ENCODE measurements at places on chromosomes 13 and 19.

- peak; percentile 58 for DNase-seq
These were observed 6.8 kb upstream of the DGKH start for GRCh38 chr13:42041684-42042035.

- DNase-seq = no peak
These were observed 41.4 kb downstream of the CERS4 start for GRCh38 chr19:8250596-8250995.

DNA sequence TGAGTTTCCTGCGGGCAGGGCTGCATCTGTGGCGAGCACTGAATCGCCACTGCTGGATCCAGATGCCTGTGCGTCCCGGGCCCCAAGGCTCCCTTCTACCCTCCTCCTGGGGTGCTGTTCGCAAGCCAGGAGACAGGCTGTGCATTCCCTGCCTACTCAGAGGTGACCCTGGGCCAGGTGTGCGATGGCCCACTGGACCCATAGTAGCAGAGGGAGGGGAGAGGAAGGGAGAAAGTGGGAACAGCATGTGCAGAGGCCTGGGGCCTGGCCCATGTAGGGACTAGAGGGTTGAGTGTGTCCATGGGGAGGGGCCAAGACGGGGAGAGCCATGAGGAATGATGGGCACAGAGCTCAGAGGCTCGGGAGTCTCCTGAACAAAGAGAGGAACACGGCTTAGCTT lies 27.3 kb downstream of the CARM1 start:
- DNase-seq = no peak

GRCh38 chr13:112346173-112346898 lies 29.8 kb upstream of the SPACA7 start:
- DNase-seq = no peak

GRCh38 chr19:58559275-58560006 lies 1.0 kb upstream of the UBE2M start:
- DNase-seq = peak; percentile 94

GRCh38 chr13:59547950-59548349 lies 615.8 kb downstream of the DIAPH3 start:
- DNase-seq = no peak

- DNase-seq = no peak
These were observed 68.0 kb downstream of the KDM4B start for GRCh38 chr19:5036698-5037563.

- no peak for DNase-seq
These were observed 94.1 kb downstream of the PCCA start for GRCh38 chr13:100182900-100183490.

- DNase-seq = no peak
These were observed 76.5 kb downstream of the ZNF726 start for GRCh38 chr19:23991170-23991569.

DNA sequence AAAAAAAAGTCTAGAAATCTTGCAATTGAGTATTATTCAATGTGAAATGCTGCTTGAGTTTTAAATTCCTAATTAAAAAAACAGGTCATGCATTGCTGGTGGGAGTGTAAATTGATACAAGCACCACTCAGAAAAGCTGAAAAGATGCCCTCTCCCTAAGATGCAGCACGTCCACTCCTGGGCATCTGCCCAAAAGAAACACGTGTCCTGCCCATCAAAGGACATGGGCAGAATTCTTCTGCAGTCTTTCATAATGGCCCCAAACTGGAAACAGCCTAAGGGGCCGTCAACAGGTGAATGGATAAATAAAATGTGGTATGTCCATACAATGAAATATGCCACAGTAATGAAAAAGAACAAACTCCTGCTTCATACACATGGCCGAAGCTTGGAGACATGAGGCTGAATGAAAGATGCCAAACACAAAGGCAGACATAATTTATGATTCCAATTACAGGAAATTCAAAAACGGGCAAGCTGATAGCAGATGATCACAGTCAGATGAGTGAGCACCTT lies 7.8 kb downstream of the POU2F2 start:
- no peak for DNase-seq

GRCh38 chr13:107882708-107883560 lies 332.4 kb downstream of the LIG4 start:
- no peak for DNase-seq

DNA sequence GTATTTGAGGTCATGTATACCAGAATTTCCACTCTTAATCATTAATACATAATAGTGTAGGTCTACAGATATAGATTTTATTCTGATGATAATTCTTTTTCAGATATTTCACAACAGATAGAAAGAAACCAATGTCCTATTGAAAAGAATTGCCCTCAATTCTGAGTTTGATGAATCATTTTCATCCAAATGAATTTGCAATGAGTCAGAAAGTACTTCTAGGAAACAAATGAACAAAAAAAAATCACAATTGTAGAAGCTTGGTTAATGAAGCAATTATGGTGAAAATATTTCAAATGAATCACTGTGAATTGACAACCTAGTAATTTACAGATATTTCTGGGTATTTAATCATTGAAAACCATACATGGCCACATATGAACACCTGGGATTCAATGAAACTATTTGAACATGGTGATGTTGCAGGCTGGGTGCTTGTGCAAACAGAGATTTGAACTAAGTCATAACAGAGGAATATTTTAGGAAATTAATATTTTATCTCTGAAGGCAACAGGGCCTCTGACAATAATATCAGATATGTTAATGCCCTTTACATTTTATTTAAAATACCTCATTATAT lies 360.9 kb downstream of the SLITRK5 start:
- DNase-seq = no peak

GRCh38 chr13:75660694-75661093 lies 24.6 kb downstream of the LMO7 start:
- no peak for DNase-seq

DNA sequence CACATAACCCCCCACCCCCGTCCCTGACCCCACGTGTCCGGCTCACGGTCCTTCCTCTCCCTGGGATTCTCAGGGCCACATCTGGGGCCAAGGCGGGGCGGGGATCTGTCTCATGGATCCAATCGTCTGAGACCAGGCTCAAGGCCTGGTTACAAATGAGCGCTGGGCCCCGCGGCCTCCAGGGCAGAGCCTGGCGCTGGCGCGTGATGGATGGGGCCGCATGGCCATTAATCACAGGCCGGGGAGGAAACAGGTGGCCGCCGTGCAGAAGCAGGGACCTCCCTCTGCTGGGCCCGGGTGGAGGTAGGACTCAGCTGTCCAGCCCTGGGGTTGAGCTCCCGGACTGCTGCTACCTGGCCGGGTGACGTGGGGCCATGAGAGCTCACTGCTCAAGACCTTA lies 5.8 kb upstream of the TLE5 start:
- DNase-seq = peak; percentile 69

DNA sequence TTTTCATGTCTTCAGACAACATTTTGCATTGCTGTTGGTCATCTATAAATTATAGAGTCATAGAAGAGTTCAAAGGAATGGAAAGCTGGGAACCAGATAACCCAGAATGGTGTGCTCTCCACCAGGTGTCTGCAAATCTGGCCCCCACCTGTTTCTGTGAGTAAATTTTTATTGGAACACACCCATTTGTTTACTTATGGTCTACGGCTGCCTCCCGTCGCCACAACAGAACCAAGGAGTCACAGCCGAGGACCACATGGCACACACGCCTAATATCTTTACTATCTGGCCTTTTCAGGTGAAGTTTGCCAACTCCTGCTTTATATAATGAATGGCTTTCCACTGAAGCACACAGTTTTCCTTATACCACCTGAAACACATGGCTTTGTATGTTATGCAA lies 58.2 kb downstream of the EFNB2 start:
- DNase-seq = no peak

GRCh38 chr19:4425537-4425936 lies 23.1 kb downstream of the CHAF1A start:
- no peak for DNase-seq

DNA sequence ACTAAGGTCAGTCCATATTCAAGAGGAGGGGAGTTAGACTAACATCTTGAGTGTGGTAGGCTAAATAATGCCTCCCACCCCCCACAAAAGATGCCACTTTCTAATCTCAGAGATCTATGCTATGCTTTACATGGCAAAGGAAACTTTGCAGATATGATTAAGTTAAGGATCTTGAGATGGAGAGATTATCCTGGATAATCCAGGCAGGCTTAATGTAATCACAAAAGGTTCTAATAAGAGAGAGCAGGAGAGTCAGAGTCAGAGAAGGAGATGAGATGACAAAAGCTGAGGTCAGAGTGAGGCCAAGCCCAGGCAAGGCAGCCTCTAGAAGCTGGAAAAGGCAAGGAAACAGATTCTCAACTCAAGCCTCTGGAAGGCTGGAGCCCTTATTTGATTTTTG lies 1011.6 kb downstream of the PCDH9 start:
- no peak for DNase-seq

DNA sequence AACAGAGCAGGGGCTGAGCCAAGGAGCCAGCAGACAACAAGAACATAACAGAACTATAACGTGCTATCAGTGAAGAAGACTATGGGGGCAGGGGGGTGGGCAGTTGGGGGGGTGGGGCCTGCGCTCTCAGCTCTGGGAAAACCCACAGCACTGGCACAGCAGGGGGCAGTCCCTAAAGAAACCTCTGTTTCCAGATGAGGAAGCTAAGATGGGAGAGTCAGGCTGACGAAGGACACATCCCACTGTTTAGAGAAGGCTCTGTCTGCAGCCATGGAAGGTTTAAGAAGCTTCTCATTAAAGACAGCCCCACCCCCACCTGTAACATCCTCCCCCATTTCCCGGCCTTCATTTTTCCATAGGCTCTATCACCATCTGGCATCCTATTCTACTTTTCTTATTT lies 7.1 kb upstream of the DOCK9 start:
- no peak for DNase-seq

- peak; percentile 68 for DNase-seq
These were observed 44.3 kb upstream of the CEACAM21 start for GRCh38 chr19:41531438-41532311.

DNA sequence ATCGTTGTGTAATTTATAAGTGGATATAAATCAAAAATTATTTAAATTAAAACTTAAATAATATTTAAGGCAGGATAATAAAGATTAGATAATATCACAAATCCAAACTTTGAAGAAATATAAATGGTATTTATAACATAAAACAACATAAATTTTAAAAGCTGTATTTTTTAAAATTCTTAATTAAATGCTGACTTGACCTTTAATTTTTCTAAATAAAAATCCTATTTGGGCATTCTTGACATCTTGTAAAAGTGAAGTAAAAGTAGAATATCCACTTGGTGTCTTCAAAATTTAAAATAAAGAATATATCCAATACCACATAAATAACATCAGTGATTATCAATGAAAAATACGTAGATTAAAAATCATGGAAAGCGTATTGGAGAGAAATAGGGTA lies 87.7 kb downstream of the TNFSF13B start:
- DNase-seq = no peak

GRCh38 chr19:33394723-33395560 lies 21.4 kb downstream of the CEBPG start:
- DNase-seq = no peak

DNA sequence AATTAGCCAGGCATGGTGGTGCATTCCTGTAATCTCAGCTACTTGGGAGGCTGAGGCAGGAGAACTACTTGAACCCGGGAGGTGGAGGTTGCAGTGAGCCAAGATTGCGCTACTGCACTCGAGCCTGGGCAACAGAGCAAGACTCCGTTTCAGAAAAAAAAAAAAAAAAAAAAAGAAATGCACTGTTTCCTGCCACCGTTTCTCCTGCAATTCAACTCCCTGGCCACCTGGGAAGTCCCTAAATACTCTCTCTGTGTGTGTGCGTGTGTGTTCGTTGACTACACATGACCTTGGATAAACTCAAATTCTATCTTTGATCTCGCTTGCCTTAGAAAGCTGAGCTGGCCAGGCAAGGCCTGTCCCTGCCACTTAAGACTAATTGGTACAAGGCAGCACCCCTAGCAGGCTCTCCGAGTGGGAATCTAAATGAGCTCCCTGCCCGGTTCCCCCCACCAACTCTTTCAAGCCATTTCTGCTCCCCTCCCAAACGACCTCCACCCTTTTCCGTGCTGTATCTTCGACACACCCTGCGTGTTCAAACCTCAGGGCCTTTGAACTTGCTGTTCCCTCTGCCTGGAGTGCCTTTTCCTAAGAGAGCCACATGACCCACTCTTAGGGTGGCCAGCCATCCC lies 5.2 kb upstream of the BCAT2 start:
- DNase-seq = no peak

DNA sequence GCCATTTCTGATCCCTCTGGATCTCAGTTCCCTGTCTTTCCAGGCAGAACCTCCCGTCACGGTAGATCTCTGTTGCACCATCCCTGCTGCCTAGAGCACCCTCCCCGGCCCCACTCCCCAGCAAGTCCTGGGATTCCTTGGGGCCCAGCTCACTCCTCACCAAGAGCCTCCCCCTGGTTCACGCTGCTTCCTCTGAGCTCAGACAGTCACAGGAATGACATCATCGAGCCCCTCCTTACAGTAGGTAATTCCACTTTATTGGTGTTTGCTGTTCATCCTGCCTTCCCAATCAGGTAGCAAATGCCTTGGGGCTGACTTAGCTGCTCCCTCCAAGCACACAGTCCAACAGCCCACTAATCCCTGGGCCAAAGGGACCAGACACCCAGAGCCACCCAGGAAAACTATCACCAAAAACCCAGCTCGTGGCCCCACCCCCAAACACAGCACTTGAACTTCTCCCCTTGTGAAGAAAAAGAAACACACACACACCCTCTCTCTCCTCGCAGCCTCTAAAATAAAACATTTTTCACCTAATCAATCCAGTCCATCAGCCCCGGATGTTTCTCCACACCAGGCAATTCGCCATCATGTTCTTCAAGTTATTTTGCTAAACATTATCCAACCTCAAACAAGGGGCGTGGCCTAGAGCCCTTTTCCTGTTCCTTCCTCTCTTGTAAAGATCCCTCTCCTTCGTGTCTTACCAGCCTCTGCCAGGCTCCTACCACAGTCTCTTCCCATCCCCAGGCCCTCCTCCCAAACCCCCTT lies 2.5 kb downstream of the NAPA start:
- no peak for DNase-seq

GRCh38 chr13:25232937-25233515 lies 54.3 kb downstream of the MTMR6 start:
- DNase-seq = no peak

- DNase-seq = no peak
These were observed 58.8 kb downstream of the ZMYM2 start for GRCh38 chr13:20017365-20017711.

- DNase-seq = peak; percentile 68
These were observed 26.5 kb upstream of the LSM14A start for GRCh38 chr19:34145741-34146202.

DNA sequence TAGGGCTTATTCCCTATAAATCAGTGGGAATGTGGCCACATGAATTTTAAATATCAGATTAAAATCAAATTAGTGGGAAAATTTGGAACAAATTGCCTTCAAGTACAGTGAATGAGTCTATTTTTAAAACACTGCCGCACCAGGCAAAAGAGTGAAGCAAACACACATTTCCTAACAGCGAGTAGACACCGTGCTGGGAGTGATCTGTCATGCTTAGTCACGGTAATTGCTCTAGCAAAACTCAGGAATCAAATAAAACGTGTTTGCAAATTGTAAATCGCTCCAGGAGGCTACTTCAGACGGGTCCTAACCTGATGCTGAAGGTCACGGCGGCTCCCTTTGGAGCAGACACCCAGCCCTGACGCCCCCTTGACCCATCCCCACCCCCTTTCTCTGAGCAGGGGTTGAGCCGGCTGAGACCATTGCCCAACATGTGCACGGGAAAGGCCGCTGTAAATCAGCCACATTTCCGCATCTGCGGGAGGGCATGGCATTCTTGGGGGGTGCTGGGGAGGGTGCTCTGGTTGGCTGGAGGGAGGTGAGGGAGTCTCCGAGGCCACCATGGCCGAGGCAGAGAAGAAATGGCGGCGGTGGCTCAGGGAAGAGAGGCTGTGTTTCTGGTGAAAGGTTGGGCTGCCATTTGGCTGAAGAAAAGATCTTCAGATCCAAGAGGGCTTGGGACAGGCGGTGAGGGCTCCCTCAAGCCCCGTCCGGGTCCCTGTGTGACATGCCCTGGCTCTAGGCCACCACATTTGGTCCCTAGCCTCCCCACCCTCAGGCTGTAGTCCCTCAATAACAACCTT lies 8.9 kb downstream of the CEBPA start:
- peak; percentile 41 for DNase-seq

Data from right forelimb (tissue), 1 donor.